ENCODE measurements at places on chromosomes 5 and 9.

- DNase-seq = no peak
- peaks cover 28% of the 10 kb centered on the region for H3K27me3 ChIP-seq
- no peak overlapping the region for H3K27ac ChIP-seq
- H3K4me3 ChIP-seq = no peak overlapping the region
- H3K4me1 ChIP-seq = no peaks in the 10 kb centered on the region
Measured at GRCh38 chr5:102627315-102627714, 127.8 kb upstream of the PAM start.

DNA sequence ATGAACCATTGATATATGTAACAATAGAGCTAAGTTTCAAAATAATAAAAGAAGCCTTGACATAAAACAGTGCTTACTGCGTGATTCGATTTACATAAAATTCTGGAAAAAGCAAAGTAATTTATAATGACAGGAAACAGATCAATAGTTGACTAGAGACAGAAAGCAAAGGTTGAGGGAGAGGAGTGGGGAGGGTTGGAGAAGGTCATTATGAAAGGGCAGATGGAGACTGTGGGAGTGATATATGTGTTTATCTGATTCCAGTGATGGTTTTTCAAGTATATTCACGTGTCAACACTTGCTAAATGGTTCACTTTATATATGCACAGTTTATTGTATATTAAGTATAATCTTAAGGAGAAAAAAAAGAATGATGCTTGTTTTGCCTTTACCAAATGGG, 1885.7 kb upstream of the NUDT12 start:
- no peaks in the 10 kb centered on the region for H3K27me3 ChIP-seq
- no peak overlapping the region for H3K4me3 ChIP-seq
- DNase-seq = no peak
- H3K4me1 ChIP-seq = no peaks in the 10 kb centered on the region
- H3K27ac ChIP-seq = no peak overlapping the region

- H3K27ac ChIP-seq = no peak overlapping the region
- no peak for DNase-seq
- H3K27me3 ChIP-seq = no peaks in the 10 kb centered on the region
- H3K36me3 ChIP-seq = peaks cover 94% of the 10 kb centered on the region
Measured at GRCh38 chr5:170082701-170083100, 23.0 kb upstream of the FOXI1 start.

- no peaks in the 10 kb centered on the region for H3K36me3 ChIP-seq
- H3K4me3 ChIP-seq = no peak overlapping the region
- no peak for DNase-seq
- H3K27ac ChIP-seq = no peak overlapping the region
- H3K4me1 ChIP-seq = no peaks in the 10 kb centered on the region
Measured at GRCh38 chr9:34556949-34557348, 32.6 kb downstream of the CNTFR start.

GRCh38 chr5:25619273-25619672, 974.5 kb upstream of the CDH10 start:
- no peaks in the 10 kb centered on the region for H3K27me3 ChIP-seq
- H3K36me3 ChIP-seq = no peaks in the 10 kb centered on the region
- H3K4me1 ChIP-seq = no peaks in the 10 kb centered on the region
- H3K27ac ChIP-seq = no peak overlapping the region
- no peak for DNase-seq
- no peak overlapping the region for H3K4me3 ChIP-seq

DNA sequence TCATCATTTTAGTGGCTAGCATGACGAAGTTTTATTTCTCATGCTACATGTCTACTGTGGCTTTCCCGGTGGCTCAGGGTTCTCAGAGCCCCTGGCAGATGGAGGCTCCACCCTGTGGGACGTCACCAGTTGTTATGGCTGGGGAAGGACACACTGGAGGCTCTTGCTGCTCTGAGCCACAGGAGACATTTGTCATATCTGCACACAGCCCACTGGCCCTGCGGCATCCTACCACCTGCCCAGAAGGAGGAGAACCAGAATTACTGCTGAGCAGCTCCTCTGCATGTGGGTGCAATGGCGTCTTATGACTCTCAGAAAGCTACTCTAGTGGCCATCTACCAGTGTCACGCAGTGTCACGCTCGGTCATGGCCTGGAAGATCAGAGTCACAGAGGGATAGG, 6.6 kb downstream of the OR13J1 start:
- no peaks in the 10 kb centered on the region for H3K4me1 ChIP-seq
- no peak overlapping the region for H3K4me3 ChIP-seq
- DNase-seq = no peak
- H3K27ac ChIP-seq = no peak overlapping the region
- H3K36me3 ChIP-seq = no peaks in the 10 kb centered on the region

DNA sequence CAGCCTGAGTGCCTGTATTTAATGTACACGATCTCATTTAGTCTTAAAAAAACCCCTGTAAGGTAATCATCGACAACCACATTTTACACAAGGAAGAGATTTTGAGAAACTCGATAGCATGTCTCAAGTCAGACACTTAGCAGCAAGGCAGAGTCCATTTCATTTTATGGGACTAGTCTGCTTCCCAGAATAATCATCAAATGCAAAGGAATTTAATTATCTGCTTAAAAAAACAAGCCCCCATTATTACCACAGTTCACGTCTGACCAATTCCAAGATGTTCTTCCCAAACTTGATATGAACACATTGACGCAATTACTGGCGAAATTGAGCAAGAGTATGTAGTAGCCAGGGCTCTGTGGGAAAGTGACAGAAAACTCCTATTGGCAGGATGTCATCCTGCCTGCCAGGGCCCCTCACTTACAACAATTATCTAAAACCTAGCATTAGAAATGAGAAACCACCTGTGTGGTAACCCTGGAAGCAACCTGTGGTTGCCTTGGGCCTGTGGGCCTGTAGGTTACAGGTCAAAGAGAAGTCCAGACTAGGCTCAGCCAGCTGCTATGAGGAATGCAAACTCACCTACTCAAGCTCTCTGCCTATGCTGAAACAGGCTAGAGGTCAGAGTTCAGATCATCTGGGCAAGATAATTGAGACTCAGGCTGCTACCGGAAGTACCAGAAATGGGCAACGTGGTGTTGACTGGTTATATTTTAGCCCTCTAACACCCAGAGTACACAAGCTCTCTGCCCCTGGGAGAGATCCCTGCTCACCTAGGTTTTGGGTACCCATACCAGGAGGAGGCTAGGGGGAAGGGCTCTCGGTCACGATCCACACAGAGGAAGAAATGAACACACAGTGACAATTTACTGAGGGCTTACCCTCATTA, 1.6 kb downstream of the B4GALT1 start:
- DNase-seq = peak; percentile 49
- no peaks in the 10 kb centered on the region for H3K27me3 ChIP-seq
- peak overlapping the region; percentile 94 for H3K27ac ChIP-seq
- peaks cover 69% of the 10 kb centered on the region for H3K4me1 ChIP-seq
- peaks cover 24% of the 10 kb centered on the region for H3K36me3 ChIP-seq

DNA sequence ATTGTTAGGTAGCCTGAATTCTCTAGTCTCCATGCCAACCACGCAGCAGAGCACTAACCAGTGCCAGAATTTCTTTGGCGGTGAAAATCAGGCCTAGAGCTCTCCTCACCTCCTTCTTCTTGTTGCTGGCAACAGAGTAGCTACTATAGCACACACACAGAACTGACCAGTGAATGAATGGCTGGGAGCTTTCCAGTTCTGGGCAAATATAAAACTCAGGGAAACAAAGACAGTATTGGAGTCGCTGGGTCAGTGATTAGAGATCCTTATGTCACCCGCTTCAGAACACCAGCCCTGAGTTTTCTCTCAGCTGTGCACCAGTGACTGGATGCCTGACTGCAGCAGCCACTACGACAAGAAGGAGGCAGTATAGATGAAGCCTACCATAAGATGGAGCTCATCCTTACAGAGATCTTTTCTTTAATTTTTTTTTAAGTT, 26.9 kb upstream of the FEM1C start:
- H3K27me3 ChIP-seq = peaks cover 9% of the 10 kb centered on the region
- H3K4me1 ChIP-seq = peaks cover 3% of the 10 kb centered on the region
- no peak overlapping the region for H3K4me3 ChIP-seq
- no peak overlapping the region for H3K27ac ChIP-seq

- H3K27ac ChIP-seq = no peak overlapping the region
- no peak for DNase-seq
- peaks cover 5% of the 10 kb centered on the region for H3K27me3 ChIP-seq
- H3K4me3 ChIP-seq = no peak overlapping the region
Measured at GRCh38 chr9:133080161-133080560, 18.4 kb downstream of the CEL start.

DNA sequence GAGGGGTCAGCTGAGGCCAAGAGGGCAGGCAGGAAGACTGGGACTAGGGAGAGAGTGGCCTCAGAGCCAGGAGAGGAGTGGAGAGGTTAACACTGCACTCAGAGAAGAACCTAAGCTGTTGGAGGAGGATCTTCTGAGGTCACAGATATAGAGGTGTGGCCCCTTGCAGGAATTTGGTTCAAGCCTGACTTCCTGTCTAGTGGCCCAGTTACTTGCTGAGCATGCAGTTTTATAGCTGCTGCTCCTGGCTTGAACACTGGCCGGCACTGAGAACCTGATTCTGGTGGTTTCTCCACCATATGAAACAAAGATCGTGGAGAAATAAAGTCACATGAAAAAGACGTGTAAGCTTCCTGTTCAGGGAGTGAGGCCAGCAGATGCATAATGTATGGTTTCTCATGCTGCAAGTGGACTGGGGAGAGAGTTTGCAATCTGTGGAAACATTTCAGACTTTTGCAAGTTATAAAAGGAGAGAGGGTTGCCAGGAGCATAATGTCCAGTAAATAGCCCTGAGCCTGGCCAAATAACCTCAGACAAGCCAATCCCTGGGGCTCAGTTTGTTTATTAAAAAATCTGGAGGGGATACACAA, 82.6 kb downstream of the GALNT10 start:
- H3K36me3 ChIP-seq = peaks cover 2% of the 10 kb centered on the region
- no peak overlapping the region for H3K4me3 ChIP-seq
- H3K27me3 ChIP-seq = no peaks in the 10 kb centered on the region
- DNase-seq = no peak

- no peaks in the 10 kb centered on the region for H3K36me3 ChIP-seq
- no peak for DNase-seq
- no peaks in the 10 kb centered on the region for H3K4me1 ChIP-seq
- no peaks in the 10 kb centered on the region for H3K27me3 ChIP-seq
- no peak overlapping the region for H3K27ac ChIP-seq
- H3K4me3 ChIP-seq = no peak overlapping the region
Measured at GRCh38 chr5:166648736-166649135, 1642.7 kb upstream of the WWC1 start.

- peaks cover 5% of the 10 kb centered on the region for H3K4me1 ChIP-seq
- H3K36me3 ChIP-seq = no peaks in the 10 kb centered on the region
- H3K27ac ChIP-seq = no peak overlapping the region
- no peak overlapping the region for H3K4me3 ChIP-seq
- peaks cover 38% of the 10 kb centered on the region for H3K27me3 ChIP-seq
Measured at GRCh38 chr5:138732466-138732865, 20.8 kb upstream of the CTNNA1 start.

DNA sequence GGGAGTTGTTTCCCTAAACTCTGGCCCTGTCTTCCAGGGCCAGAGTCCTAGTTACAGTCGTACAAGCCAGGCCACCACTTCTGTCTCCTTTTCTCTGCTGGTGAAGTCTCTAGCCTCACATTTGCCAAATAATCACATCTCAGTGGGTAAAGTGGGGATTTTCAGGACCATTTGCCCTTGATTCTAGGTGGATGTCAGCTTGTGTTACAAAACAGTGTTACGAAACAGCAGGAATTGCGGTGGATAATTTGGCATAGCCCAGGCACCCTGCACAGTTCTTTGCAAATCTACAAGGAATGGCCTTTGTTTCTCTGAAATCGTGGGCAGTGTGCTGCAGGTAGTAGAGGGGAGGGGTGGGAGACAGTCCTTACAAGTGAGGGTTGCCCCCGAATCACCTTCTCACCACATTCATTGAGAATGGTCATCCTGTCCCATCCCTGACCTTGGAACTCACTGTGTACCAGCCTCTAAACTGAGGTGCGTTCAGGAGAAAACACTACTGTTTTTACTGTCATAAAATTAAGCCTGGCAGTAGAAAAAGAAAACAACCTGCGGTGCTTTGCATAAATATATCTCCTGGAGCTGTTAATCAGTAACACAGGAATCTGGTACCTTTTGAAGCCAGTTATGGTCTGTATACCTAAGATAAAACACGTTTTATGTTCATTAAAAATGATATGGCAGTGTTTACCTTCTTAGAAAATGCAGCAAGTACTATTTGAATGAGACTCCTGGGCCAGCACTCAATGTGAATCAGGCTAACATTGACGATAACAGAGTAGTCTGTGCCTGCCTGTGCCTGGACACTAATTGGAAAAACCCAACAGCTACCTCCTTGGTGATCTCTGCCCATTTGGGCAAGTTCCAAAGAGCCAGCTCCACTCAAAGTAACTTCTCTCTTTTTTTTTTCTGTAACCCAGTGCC, 44.3 kb downstream of the CYSTM1 start:
- no peak overlapping the region for H3K4me3 ChIP-seq
- no peaks in the 10 kb centered on the region for H3K36me3 ChIP-seq
- H3K27me3 ChIP-seq = no peaks in the 10 kb centered on the region
- H3K4me1 ChIP-seq = peaks cover 37% of the 10 kb centered on the region
- no peak for DNase-seq

DNA sequence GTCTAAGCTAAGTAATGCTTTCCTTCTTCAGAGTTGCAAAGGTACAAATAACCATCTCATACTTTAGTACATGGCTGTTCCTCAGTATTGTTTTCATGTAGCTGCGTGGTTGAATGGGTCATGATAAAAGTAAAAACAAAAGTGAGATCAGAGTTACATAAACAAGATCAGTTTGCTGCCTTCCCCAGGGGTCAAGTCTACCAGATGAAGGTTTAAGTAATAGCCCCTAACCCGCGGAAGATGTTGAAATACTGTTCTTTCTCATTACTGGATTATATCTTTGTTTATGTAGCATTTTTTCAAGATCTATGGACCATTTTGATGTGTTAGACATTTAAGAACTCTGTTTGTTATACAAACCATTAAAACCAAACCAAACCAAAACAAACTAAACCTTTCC, 34.1 kb upstream of the ARRDC3 start:
- H3K4me1 ChIP-seq = peaks cover 9% of the 10 kb centered on the region
- no peaks in the 10 kb centered on the region for H3K27me3 ChIP-seq
- H3K27ac ChIP-seq = no peak overlapping the region
- no peaks in the 10 kb centered on the region for H3K36me3 ChIP-seq

DNA sequence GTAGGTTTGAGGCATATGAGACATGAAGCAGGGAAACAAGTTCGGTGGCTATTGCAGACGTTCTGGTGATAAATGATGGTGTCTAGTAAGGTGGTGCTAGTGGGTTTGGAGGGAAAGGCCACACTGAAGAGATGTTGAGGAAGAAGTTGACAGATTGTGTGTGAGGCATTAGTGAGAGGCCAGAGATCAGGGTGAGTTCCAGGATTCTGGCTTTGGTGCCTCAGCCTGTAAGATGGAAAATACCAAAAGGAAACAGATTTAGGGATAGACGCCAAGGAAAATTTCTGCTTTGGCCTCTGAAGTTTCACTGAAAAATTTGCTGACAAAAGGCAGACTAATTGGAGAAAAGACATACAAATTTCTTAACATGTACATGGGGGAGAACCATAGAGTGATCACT, 6.4 kb upstream of the PAIP1 start:
- DNase-seq = no peak
- H3K27ac ChIP-seq = no peak overlapping the region
- H3K4me1 ChIP-seq = peaks cover 12% of the 10 kb centered on the region
- no peak overlapping the region for H3K4me3 ChIP-seq
- no peaks in the 10 kb centered on the region for H3K27me3 ChIP-seq

GRCh38 chr5:53825016-53825415, 264.6 kb downstream of the NDUFS4 start:
- no peaks in the 10 kb centered on the region for H3K36me3 ChIP-seq
- no peak overlapping the region for H3K27ac ChIP-seq
- H3K4me3 ChIP-seq = no peak overlapping the region
- no peaks in the 10 kb centered on the region for H3K4me1 ChIP-seq
- no peaks in the 10 kb centered on the region for H3K27me3 ChIP-seq

- no peak for DNase-seq
- no peak overlapping the region for H3K4me3 ChIP-seq
- H3K36me3 ChIP-seq = peaks cover 29% of the 10 kb centered on the region
- H3K27ac ChIP-seq = no peak overlapping the region
Measured at GRCh38 chr5:81058121-81058520, 98.0 kb downstream of the RASGRF2 start.
